ENCODE measurements at places on chromosomes 2 and 18. TPM values are rescaled to one million over a fixed set of nuclear protein-coding genes. Genes with fewer than 3 reads are reported as not detected.

- no peaks in the 10 kb centered on the region for H3K36me3 ChIP-seq
- H3K4me1 ChIP-seq = no peaks in the 10 kb centered on the region
- DNase-seq = no peak
- H3K4me3 ChIP-seq = no peak overlapping the region
These were observed 26.5 kb downstream of the MYO3B start for GRCh38 chr2:170204298-170204951.

DNA sequence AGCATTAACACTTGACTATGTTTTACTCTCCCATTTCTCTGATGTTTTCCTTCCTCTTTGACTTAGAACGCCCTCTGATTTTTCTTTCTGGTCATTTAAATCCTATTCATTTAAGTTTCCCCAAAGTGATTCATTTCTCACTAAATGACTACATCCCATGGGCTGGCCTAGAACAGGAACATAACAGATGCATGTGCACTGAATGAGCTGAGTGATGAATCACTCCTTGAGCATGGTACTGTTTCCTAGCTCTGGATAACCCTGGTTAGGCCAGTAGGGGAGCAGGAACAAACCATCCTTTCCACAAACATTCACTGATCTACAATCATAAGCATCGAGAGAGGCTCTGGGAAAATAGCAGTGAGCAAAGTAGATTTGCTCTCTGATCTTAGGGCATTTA, 221.9 kb upstream of the SETBP1 start:
- H3K27ac ChIP-seq = no peak overlapping the region
- DNase-seq = no peak
- no peaks in the 10 kb centered on the region for H3K36me3 ChIP-seq
- H3K27me3 ChIP-seq = no peaks in the 10 kb centered on the region
- no peak overlapping the region for H3K4me3 ChIP-seq

GRCh38 chr2:11071211-11071610, 84.1 kb upstream of the SLC66A3 start:
- H3K27ac ChIP-seq = no peak overlapping the region
- H3K36me3 ChIP-seq = no peaks in the 10 kb centered on the region
- DNase-seq = peak; percentile 5
- no peak overlapping the region for H3K4me3 ChIP-seq
- H3K27me3 ChIP-seq = no peaks in the 10 kb centered on the region

DNA sequence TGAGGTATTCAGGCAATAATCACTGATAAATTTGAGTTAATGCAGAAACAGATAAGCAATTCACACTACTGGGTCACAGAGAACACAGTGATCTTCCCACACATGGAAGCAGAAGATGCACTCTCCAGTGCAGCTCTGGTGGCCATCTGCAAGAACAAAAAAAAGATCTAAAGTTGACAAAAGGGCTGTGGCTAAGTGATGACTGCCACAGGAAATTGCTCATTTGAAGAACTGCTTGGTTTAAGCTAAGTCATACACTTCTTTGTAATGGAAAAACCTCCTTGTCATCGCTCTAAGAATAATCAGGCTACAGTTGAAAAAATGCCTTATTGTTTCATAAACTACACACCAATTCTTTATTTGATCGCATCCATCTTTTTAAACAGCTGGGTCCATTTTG, 115.1 kb downstream of the DTNB start:
- no peak overlapping the region for H3K4me3 ChIP-seq
- no peaks in the 10 kb centered on the region for H3K36me3 ChIP-seq
- H3K4me1 ChIP-seq = peaks cover 11% of the 10 kb centered on the region
- DNase-seq = no peak
- no peak overlapping the region for H3K27ac ChIP-seq
- no peaks in the 10 kb centered on the region for H3K27me3 ChIP-seq

DNA sequence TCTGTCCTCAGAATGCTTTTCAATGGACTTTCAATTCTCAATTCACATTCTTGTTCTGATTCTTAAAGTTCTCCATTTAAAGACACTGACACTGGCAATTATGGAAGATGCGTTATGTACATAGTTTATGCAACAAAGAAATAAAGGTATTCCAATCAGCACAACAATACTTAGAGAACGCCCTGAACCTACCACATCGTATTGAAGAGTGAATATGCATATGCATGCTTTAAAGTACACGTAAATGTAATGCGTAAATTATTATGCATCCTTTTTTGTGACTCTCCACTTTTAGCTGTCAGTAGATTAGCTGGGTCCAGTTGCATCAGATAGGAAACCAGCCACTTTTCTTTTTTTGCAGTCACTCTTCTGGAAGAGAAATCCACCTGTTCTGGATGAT, 83.5 kb downstream of the RBM43 start:
- H3K36me3 ChIP-seq = no peaks in the 10 kb centered on the region
- H3K4me1 ChIP-seq = no peaks in the 10 kb centered on the region
- no peak overlapping the region for H3K4me3 ChIP-seq
- H3K27me3 ChIP-seq = no peaks in the 10 kb centered on the region

GRCh38 chr2:232545511-232546375, 4.6 kb downstream of the TIGD1 start:
- no peaks in the 10 kb centered on the region for H3K36me3 ChIP-seq

The HOXD11 gene
- not detected for total RNA-seq

The PARD3B gene
- total RNA-seq = 27.0 TPM

The DRC1 gene
- total RNA-seq = not detected

Measured in thyroid gland (tissue), 4 donors.